ENCODE measurements at places on chromosomes 5 and 9.

- no peak for DNase-seq
Measured at GRCh38 chr5:148465381-148466235, 81.8 kb downstream of the FBXO38 start.

DNA sequence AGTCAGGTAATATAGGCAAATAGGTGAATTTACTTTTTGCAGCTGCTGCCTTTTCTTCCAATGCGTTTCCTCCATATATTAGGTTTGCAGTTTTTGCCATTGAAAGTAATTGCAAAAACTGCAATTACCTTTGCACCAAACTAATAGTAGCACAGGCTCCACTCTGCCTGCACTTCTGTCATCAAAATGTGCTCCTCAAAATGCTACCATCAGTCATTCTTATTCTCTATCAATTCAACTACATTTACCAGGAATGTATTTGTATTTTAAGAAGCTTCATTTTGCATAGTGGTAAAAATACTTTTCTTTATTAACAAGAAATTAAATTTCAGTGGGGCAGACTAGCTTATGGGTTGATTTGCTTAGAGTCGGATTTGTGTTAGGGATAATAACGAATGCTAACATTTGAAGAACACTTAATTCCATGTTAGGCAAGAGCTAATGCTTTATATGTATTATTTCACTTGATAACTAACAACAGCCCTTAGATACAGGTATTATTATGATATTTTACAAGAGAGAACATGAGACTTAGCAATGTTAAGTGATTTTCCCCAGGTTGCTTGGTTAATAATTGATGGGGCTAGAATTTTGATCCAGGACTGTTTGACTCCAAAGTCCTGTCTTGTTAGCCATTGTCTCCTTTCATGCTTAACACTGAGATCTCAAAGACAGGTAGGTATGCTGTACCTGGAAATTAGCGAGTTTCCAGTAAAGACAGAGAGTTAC is 300.4 kb downstream of the MAN2A1 start:
- DNase-seq, result no peak

DNA sequence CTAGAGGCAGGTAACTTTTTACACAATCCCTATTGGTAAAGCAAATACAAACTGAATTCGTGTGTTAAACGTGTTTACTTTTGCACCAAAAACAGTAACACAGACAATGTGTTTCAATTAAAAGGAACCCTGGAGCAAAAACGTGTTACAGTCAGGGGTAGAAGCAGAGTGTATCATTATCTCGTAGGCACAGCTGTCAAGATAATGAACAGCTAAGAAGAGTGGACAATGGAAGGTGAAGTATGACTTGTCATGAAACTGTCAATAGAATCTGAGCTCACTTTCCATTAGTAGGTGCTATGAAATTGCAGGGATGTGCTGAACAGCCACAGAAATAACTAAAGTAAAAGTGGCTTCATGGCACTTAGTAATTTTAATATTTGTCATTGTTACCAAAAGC is 1229.8 kb upstream of the WWC1 start:
- no peak for DNase-seq

GRCh38 chr5:140602147-140602546 is 30.8 kb downstream of the CD14 start:
- no peak for DNase-seq

DNA sequence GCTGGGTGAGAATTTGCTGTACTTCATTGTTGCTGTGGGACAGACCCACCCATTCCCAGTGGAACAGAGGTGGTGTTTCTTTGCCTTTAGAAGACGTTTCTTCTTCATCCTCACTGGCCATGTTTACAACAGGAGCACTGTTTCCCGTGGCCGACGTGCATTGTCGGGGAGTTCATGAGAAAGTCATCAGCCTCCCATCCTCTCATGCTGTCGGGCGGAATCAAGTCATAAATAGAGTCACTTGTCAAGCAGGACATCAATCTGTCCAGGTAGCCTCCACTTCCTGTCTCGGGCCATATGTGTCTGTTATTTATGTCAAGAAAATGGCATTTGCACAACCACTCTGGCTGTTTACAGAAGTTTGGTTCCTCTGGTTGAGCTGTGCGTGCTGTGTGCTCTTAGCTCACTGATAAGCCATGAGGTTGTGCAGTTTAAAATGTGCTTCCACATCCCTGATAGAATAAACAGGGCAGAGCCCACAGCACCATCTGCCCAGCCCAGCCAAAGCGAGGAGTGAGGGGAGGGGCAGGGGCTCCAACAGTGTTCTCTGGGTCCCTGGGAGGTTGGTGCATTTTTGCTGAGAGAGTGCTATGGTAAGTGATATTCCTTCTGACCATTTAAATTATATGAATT is 401.9 kb upstream of the IRX2 start:
- DNase-seq, result no peak

DNA sequence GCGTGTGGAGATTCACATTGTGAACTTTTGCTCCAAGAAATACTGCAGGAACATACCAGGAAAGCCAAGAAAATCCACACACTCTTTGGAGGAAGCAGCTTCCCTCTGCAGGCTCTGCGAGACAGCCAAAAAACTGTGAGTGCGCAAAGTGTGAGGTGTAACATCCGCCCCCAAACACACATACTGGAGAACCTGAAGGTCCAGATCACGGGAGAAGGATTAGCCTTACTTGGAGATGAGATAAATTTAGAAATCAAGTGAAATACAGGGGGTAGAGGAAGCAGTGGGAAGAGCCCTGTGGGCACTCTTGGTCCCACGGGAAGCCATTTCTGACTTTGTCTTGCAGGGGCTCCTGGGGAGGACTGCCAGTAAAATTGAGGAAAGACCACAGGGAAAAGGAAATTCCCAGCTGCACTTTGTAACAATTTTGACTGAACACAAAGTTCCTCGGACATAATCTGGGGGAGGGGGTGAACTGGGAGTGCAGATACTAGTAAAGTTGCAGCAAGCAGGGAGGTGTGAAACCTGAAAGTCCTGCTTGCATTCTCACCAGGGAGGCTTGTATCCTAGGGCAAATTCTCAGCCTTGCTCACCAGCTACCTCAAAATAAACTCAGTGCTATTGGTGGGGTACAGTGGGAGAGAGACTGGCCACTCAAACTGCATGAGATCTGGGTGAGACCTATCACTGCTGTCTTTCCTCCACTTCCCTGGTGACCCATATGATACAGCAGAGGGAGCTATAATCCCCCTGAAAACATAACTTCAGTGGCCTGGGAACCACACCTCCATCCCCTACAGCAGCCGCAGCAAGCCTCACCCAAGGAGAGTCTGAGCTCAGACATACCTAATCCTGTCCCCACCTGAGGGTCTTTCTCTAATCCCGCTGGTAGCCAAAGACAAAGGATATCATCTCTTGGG is 109.1 kb downstream of the ALDH1A1 start:
- no peak for DNase-seq

DNA sequence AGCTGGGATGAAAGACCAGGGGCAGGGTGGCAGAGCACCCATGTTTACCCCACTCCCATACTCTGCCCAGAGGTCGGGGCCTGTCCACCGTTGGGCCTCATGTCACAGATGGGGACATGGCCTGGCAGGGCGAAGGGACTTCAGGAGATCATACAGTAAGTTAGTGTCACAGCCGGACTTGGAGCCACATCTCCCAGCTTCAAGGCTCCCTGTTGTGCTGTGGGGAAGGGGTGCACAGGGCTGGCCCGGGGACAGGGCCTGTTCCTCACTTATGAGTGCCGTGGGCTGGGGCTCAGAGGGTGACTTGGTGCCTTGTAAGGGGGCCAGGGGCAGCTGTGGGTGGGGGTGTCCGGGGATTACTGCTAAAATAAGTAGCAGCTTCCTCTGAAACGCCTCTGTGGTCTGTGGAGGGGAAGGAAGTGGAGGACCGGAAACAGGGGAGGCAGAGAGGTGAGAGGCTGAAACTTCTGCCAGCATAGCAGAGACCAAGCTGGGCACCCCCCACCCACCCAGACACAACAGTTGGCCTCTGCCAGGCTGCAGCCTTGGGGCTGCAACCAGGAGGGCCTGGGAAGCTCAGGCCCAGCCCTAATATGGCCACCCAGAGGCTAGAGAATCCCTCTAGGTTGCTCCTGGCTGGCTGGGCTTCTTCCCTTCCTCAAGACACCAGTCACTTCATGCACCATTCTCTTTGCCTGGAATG is 41.1 kb upstream of the NEK6 start:
- DNase-seq, result no peak

GRCh38 chr5:167923396-167923795 is 368.0 kb upstream of the WWC1 start:
- DNase-seq, result no peak

Measured in neural crest cell (in vitro differentiated cells).